ENCODE measurements at places on chromosomes 7 and 10. TPM values are rescaled to one million over a fixed set of nuclear protein-coding genes. Genes with fewer than 3 reads are reported as not detected.

DNA sequence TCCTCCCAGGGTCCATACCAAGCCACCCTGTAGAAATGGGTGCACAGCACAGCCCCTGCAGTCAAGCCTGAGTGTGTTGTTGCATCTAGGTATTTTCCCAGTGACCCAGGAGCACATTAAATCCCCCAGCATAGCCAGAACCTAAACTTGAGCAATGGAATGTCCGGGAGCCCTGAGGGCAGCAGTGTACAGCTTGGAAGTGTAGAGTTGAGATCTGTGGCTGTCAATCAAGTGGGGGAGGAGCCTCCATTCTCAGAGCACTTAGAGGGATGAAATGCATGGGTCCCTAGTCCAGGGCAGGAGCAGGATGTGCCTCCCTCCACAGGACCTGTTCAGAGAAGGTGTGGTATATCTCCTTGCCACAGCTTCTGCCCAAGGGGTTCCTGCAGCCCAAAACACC is 885.1 kb downstream of the CCSER2 start:
- no peak for DNase-seq
- no peaks in the 10 kb centered on the region for H3K36me3 ChIP-seq
- no peaks in the 10 kb centered on the region for H3K4me1 ChIP-seq
- H3K27me3 ChIP-seq = no peaks in the 10 kb centered on the region

DNA sequence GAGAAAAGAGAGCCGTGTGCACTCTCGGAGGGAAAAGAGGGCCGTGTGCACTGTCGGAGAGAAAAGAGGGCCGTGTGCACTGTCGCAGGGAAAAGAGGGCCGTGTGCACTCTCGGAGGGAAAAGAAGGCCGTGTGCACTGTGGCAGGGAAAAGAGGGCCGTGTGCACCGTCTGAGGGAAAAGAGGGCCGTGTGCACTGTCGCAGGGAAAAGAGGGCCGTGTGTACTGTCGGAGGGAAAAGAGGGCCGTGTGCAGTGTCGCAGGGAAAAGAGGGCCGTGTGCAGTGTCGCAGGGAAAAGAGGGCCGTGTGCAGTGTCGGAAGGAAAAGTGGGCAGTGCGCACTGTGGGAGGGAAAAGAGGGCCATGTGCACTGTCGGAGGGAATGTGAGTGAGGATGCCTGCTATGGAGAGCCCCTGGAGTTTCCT is 188.7 kb downstream of the DNAJB6 start:
- H3K27ac ChIP-seq = no peak overlapping the region
- no peaks in the 10 kb centered on the region for H3K27me3 ChIP-seq
- H3K36me3 ChIP-seq = no peaks in the 10 kb centered on the region
- DNase-seq = no peak
- no peaks in the 10 kb centered on the region for H3K4me1 ChIP-seq

GRCh38 chr7:147400221-147400689 is 1190.3 kb upstream of the C7orf33 start:
- no peak overlapping the region for H3K27ac ChIP-seq
- H3K27me3 ChIP-seq = no peaks in the 10 kb centered on the region
- H3K36me3 ChIP-seq = no peaks in the 10 kb centered on the region
- DNase-seq = no peak

DNA sequence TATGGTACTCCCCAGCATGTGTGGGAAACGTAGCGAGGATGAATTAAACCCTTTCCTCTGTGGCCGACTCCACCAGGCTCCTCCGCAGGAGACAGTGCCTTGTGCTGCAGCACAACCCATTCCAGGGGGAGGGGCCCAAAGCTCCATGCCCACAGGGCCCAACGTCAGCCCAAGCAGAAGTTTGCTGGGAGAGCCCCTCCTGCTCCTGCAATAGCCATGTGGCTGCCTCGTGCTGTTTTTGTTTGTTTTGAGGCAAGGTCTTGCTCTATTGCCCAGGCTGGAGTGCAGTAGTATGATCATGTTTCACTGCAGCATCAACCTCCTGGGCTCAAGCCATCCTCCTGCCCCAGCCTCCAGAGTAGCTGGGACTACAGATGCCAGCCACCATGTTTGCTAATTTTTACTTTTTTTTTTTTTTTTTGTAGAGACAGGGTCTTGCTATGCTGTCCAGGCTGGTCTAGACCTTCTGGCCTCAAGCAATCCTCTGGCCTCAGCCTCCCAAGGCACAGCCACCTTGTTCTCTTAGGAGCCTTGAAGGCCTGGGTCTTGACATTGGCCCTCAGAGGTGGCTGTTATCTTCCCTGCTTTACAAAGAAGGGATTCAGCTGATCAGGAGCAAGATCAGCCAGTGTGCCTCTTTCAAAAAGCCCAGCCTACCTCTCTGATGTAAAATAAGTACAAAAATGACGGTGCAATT is 102.8 kb downstream of the DYNC2I1 start:
- H3K27me3 ChIP-seq = peaks cover 24% of the 10 kb centered on the region
- H3K27ac ChIP-seq = no peak overlapping the region
- no peak overlapping the region for H3K4me3 ChIP-seq
- DNase-seq = no peak
- H3K4me1 ChIP-seq = no peaks in the 10 kb centered on the region
- no peaks in the 10 kb centered on the region for H3K36me3 ChIP-seq

IMPDH1 gene
- 120 TPM for total RNA-seq

ZNF777 gene
- total RNA-seq = 10.5 TPM

SSC4D gene
- 0.63 TPM for total RNA-seq

Data from spleen (tissue), 13 donors.